ENCODE measurements at places on chromosomes 7 and 10. TPM values are rescaled to one million over a fixed set of nuclear protein-coding genes. Genes with fewer than 3 reads are reported as not detected.
A peak's percentile ranks its signal among the peaks of the same experiment; 100 is the strongest.

DNA sequence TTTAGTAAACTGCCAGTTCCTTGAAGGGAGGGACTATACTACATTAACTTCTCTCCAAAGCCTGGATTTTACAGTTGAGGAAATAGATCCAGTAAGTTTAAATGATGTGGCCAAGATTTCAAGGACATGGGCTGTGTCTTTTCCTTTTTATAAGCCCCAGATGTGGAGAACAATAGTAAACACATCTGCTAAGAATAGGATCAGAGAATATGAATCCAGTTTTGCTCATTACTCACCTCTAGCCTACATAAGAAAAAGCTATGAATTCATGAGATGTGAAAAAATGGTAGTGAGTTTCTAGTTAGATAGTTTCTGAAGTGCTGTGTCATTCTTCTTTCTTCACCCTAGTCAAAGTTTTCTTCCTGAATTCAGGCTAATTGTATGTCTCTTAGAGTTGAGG, 38.6 kb downstream of the MAGI2 start:
- no peak for DNase-seq

GRCh38 chr7:92161271-92161670, 17.7 kb downstream of the LRRD1 start:
- no peak for DNase-seq

DNA sequence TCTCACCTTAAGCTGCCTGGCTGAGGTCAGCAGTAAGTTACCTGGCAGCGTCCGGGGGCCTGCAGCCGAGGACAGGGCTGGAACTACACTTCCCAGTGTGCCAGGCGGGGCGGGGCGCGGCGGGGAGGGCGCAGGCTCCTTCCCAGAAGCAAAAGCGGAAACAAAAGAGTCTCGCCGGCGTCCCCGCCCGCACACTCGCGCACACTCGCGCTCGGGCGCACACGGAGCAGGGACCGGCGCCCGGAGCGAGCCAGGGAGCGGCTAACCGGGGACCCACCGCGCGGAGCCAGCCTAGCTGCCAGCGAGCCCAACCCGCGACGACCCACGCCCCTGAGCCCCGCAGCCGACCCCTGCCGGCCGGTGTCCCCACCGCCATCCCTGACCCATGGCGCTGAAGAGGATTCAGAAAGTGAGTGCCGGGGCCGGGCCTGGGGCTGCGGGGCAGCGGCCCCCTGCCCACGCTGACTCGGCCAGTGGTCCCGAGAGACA, at the start of gene UBE2D1:
Gene UBE2D1 (plus strand): TSS at position 190 of the 489 bp plus-strand sequence. CDS start 196 bp downstream, at position 386.
- DNase-seq = peak; percentile 69

- no peak for DNase-seq
Observed at GRCh38 chr10:50823789-50824188, 61.6 kb downstream of the A1CF start.

DNA sequence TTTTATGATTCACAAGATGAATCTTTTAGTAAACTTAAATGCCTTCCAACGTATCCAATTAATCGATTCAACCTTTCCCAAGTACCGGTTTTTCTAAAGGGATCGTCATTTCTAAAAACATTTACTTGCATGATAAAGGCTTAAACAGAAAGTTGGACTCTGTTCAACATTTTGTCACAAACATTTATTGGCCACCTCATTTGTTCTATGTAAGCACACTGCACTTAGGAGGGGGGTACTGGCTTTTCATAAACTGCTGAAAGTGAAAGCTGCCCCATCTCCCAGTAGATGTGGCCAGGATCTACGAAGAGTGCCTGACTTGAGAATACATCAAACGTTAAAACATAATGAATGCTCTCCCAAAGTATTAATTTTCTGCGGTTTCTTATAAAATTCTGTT, 37.3 kb upstream of the LAMB4 start:
- DNase-seq = no peak

The OAT gene
- total RNA-seq = 71.9 TPM

The ANKRD30A gene
- not detected for total RNA-seq

The FXYD4 gene
- 0.50 TPM for total RNA-seq

The ATOH7 gene
- total RNA-seq = not detected

The STRIP2 gene
- 1.7 TPM for total RNA-seq
